Astrocyte of the cerebellum (primary cell): ENCODE measurements at places on chromosomes 3 and 15.

- no peak for DNase-seq
Observed at GRCh38 chr15:89998141-89998661, 2.9 kb upstream of the ZNF710 start.

DNA sequence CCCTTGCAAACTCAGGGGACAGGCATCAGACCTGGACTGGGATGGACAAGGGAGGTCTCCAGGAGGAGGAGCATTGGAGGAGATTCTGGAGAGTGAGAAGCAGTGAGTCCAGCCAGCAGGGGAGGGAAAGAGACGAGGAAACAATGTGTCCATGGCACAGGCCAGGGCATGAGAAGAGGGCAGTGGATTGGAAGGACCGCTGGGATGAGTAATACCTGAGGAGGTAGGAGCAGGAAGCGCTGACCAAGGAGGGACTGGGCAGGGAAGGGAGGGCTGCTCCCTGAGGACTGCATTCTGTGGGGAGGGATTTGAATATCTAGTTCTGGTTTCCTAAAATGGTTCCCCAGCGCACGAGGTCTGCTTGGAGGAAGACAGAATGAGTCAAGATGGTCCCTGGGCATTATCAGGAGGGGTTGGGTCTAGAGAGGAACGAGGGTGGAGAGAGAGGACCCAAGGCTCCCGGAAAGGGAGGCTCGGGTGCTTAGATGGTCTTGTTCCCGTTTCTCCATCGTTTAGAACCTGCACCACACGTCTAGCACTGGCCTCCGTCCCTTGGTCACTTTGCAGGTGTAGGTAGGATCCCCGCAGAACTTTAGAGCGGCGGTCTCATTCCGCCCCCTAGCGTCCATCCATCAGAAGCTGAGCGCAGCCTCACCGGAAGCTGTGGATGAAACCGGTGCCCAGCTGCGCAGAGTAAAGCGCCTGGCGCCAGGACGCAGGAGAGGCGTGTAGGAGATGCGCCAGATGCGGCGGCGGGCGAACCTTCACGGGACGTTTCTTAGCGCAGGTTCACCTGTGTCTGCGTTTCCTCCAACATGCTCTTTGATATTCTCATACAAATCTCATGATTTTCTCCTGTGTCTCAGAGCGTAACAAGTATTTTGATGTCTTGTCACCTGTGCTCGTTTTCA is 190.7 kb upstream of the NDN start:
- no peak for DNase-seq

DNA sequence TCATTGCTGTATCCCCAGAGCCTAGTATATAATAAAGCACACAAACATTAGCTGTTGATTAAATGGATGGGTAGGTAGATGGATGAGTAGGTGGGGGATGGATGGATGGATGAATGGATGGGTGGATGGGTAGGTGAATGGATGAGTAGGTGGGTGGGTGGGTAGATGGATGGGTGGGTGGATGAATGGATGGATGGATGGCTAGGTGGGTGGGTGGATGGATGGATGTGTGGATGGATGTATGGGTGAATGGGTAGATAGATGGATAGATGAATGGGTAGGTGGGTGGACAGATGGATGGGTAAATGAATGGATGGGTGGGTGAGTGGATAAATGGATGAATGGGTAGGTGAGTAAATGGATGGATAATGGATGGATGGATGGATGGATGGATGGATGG is 30.2 kb upstream of the NSMCE3 start:
- no peak for DNase-seq

DNA sequence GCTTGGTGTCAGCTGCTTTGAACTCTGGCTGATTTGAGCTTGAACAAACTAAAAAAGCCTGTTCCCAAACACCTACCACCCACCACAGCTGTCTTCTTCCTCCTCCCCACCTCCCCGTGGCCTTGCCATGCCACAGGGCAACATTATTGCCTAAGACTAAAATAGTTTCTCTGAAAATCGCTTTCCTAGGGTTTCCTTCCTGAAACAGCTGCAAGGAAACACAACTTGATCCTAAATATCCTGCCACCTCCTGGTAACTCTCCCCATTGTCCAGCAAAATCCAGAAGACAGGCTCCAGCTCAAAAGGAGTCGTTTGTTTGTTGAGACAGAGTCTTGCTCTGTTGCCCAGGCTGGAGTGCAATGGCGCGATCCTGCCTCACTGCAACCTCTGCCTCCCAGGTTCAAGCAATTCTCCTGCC is 193.9 kb upstream of the TPM1 start:
- DNase-seq = no peak

GRCh38 chr3:114528517-114528916 is 234.7 kb downstream of the TIGIT start:
- no peak for DNase-seq

- DNase-seq = no peak
Observed at GRCh38 chr15:95327661-95328060, 1002.8 kb upstream of the NR2F2 start.

- no peak for DNase-seq
Observed at GRCh38 chr3:193885832-193886231, 250.1 kb upstream of the HES1 start.

GRCh38 chr3:30319713-30320112 is 286.7 kb upstream of the TGFBR2 start:
- no peak for DNase-seq

GRCh38 chr15:88542342-88542733 is 4.1 kb downstream of the DET1 start:
- DNase-seq = no peak

DNA sequence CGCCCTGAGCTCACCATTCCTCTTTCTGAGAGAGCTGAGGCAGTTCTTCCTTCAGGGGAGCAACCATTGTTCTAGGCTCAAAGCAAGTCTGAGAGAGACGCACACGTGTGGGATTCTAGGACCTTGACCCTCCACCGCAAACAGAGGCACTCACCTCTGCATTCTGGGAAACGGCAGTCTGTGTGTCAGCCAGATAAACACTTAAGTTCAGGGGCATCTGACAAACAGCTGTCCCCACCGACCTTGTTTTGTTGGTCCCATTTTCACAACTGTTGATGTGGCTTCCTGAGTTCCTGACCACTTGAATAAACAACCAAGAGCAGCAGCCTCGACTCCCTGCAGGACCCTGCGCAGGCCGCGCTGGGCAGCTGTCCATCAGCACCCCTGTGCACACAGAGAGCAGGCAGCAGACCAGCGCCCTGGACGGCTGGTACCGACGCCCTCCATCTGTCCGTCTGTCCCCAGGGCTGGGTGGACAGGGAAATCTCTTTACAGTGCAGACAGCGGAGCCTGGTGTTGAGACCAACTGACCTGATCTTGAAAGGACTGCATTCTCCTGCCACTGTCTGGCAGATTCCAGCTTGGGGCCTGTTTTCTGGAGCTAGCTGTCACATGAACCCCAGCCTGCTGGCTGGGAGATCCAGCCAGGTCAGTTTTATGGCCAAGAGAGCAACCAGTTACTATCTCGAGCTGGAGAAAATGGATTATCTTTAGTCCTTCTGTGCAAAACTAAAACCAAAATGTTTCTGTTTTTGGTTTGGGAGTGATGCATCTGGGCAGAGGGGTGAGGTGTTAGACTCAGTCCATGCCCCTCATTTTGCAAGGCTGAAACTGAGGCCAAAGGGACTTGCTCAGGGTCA is 64.2 kb downstream of the FAM43A start:
- DNase-seq = no peak

DNA sequence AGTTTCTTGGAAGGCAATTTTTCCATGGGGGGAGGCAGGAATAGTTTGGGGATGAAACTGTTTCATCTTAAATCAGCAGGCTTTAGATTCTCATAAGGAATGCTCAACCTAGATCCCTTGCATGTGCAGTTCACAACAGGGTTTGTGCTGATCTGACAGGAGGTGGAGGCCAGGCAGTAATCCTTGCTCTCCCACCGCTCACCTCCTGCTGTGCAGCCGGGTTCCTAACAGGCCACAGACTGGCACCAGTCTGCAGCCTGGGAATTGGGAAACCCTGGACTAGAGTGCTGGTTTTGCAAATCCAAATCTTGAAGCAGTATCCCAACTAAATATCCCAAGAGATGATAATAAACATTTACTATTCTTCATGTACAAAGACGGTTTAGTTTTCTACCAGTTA is 256.3 kb upstream of the TMCO5A start:
- DNase-seq = no peak
